ENCODE measurements at places on chromosomes 13 and 19.

DNA sequence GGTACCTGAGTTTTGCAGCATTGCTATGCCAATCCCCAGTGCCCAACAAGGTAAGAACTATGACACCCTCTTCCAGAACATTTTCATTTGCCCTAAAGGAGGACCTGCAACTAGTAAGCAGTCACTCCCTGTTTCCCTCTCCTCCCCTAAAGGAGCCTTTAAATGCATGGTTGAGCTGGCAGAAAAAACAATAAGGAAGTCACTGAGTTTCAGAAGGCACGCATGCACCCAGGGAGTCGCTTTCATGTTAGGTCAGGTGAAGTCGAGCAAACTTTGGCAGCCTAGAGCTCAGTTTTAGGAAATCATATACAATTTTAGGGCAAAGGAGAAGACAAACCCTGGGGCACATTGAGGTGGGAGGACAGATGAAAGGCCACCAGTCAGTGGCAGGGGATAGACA, 11.8 kb downstream of the NLRP11 start:
- DNase-seq: no peak

- DNase-seq: peak; percentile 21
These were observed 44.9 kb downstream of the ZNF611 start for GRCh38 chr19:52689843-52690368.

GRCh38 chr19:7072541-7072940, 3.0 kb downstream of the ZNF557 start:
- DNase-seq: no peak

GRCh38 chr13:33870046-33870668, 52.2 kb downstream of the RFC3 start:
- DNase-seq: no peak

DNA sequence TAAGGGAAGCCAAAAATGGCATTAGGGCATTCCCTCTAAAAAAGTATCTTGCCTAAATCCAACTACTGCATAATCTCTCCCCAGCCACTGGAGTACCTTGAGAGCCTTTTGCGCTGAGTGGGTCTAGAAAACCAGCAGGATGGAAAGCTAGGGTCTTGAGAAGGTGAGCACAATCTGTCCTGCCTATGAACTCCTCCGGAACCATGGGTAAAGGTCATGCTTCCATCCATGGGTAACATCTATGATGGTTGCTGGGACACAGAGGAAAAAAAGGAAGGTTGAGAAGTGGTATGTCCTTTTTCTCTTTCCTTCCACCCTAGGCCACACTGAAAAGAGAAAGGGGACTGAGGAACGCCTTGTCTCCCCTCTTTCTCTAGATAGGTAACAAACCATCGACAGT, 52.4 kb downstream of the ZNF676 start:
- peak; percentile 7 for DNase-seq

- DNase-seq: peak; percentile 16
These were observed 290.0 kb downstream of the PCDH9 start for GRCh38 chr13:66940113-66940512.

GRCh38 chr13:27449081-27449603, 1.2 kb downstream of the MTIF3 start:
- DNase-seq: no peak

DNA sequence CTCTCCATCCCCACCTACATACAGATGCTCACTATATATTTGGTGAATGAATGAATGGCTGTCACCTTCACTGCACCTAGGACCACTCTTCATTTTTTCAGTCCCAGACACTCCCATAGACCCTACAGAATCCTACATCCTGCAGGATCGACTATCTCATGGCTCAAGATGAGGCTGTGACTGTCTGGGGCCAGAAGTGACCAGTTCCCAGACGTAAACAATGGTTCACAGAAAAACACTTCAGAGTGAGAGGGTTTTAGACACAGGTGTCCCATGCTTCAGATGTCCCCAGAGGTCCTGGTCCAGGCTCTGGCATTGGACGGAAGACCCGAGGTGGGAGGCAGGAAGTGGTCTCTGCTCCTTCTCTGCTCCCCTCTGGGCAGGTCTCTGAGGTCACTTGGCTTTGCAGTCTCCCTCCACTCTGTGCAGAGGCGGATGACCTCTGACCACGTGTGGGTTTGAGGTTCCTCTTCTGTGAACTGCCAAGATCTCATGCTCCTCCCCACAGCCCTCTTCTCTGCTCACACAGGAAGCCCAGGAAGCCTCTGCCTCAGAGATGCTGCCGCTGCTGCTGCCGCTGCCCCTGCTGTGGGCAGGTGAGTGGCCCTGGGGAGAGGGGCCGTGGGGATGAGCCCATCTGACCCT, 24.9 kb downstream of the SIGLEC7 start:
- DNase-seq: no peak

DNA sequence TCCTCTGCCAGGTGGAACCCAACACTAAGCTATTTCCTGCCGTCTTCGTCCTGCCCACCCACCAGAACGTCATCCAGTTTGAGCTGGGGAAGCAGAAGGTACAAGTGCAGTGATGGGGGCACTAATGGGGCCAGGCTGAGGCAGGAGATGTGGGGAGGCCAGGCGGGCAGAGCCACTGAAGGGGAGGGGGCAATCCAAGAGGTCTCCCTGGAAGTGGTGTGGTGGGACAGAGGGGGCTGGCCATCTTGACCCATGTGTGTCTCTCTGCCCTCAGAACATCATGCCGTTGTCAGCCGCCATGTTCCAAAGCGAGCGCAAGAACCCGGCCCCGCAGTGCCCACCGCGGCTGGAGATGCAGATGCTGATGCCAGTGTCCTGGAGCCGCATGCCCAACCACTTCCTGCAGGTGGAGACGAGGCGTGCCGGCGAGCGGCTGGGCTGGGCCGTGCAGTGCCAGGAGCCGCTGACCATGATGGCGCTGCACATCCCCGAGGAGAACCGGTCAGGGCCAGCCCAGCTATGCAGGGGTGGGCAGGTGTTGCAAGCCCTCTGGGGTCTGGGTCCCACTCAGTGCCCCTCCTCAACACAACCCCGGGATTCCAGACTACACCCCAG, 49.6 kb downstream of the RYR1 start:
- DNase-seq: no peak

GRCh38 chr13:23715092-23715761, 145.0 kb downstream of the TNFRSF19 start:
- DNase-seq: no peak

- no peak for DNase-seq
These were observed 25.8 kb downstream of the COL4A1 start for GRCh38 chr13:110280985-110281688.

- no peak for DNase-seq
These were observed 14.5 kb downstream of the LIPE start for GRCh38 chr19:42412661-42413076.

GRCh38 chr13:106383791-106384190, 151.7 kb downstream of the EFNB2 start:
- DNase-seq: no peak

DNA sequence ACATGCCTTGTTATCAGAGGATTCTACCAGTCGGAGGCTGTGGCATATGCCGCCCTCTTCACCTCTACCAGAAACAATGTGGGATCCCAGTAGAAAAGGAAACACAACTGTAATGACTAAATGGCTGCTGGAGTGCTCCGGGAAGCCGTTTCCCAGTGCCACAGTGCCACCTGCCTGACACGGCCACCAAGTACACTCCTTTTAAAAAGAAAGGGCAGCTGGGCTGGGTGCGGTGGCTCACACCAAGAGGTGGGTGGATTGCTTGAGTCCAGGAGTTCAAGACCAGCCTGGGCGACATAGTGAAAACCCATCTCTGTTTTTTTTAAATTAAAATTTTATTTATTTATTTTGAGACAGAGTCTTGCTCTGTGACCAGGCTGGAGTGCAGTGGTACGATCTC, 67.3 kb downstream of the TRPM4 start:
- DNase-seq: peak; percentile 49

DNA sequence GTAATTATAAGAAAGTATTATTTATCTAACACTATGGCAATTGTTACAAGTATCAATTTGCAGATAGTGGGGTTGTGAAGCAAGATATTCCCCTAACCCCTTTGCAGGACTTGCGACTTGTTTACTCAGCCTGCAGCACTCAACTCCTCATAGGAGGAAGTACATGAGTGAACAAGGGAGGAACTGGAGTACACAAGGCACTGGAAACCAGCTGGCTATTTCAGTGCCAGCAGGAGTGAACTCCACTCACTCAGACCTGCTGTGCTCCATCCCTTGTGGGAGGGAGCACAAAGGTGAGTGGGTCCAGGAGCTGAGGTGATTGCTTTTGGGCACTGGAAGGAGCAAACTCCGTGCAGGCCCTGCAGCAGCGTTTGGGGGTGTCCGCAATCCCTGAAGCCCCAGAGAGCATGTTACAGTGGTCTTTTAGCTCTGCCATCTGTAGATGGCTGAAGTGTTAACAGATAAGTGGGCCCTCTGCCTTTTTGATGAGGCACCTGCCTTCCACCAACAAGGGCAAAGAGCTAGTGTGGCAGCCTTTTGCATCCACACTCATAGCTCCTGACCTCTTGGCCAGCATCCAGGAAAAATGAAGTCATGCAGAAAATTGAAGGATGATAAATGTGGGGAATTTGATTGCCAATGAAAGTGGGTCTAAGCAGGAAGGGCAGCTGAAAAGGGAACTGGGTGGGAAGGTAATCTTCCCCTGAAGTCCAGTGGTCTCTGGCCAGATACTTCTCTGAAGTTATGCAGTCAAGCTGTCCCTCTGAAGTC, 802.2 kb upstream of the MIR17HG start:
- DNase-seq: no peak

DNA sequence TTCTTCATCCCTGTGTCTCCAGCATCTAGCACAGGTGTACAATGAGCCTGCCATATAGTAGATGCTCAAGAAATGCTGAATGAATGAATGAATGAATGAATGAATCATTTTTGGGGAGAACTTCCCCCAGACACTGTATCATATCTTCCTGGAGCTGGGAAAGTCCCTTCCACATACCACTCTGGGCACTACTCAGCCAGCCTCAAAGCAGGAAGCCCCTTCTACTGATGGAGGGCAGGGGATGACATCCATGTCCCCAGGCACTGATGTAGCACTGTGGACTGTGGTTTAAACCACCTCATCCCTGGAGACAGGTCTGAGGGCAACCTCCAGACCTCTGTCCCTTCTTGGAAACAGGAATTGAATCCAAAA, 4.8 kb downstream of the GNA15 start:
- no peak for DNase-seq

DNA sequence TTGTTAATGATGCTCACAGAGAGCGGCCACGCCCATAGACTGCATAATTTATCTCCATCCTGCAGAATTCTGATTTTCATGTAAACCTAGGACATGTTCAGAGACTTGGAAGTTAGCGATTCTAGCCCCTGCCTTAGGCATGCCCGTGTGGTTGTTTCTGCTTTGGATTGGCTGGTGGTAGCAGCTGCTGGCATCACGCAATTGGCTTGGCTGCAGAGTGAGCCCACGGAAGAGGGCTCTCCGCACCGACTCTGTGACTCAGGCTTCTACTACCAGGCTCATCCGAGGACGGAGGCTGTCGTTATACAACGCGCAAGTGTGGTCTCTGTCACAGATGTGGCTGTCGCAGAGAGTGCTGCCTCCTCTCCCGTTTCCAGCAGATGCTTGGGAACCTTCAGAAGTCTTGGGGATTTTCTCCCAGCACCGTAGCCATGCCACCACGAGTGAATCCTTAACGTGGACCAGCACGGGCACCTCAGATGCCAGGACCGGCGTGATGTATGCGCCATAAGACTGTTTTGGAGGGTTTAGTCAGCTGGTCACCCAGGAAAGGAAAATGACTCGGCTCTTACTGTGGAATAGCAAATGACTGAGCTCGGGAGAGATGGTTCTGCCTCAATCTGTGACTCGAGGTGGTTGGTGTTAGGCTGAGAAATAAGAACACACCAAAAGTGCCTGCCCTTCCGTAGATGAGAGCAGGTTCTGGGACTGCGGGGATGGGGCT, 61.0 kb upstream of the F7 start:
- no peak for DNase-seq

DNA sequence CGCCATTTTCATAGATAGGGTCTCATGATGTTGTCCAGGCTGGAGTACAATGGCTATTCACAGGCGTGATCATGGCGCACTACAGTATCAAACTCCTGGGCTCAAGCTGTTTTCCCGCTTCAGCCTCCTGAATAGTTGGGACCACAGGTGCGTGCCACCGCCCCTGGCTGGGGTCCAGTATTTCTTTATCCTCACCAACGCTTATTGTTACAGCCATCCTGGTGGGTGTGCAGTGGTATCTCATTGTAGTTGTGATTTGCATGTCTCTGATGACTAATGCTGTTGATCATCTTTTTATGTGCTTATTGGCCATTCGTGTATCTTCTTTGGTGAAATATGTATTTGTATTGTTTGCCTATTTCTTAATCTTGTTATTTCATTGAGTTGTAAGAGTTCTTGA, 49.0 kb downstream of the SIPA1L3 start:
- DNase-seq: no peak

DNA sequence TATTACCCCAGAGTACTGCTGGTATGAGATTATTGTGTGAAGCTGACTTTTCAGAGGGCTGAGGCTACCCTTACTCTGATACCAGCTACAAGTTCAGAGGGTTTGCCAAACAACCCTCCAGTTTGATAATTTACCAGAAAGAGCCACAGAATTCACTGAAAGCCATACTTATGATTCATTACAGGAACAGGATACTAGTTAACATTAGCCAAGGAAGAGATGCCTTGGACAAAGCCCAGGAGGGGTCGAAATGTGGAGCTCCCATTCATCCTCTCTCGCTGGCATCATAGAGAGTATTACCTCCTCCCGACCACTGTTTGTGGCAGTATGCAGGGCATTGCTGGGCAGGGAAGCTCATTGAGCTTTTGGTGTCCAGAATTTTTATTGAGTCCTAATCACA, 364.3 kb downstream of the KCNRG start:
- DNase-seq: no peak

DNA sequence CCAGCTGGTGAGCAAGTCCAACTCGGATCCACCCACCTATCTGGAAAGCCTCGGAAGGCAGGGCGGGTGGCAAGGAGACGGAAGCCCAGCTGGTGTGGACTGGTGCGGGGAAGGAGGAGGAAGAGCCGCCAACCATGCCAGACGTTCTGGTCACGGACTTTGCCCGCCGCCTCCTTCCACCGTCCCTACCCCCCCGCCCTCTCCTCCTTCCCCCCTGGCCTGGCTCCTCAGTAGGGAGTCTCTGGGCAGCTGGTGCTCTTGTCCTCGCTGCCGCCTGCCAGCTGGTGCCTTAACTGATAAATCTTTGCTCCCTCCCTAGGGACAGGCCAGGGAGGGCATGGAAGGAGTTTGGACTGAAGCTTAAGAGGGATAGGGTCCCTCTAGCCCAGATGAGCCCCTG, 4.8 kb downstream of the SYNGR4 start:
- no peak for DNase-seq

GRCh38 chr13:20828539-20829364, 55.0 kb upstream of the EEF1AKMT1 start:
- peak; percentile 17 for DNase-seq

GRCh38 chr19:19749908-19750841, 17.3 kb upstream of the ZNF14 start:
- no peak for DNase-seq

Measured in foreskin keratinocyte (primary cell).